Endothelial cell (in vitro differentiated cells): ENCODE measurements at places on chromosomes 7 and 10.

DNA sequence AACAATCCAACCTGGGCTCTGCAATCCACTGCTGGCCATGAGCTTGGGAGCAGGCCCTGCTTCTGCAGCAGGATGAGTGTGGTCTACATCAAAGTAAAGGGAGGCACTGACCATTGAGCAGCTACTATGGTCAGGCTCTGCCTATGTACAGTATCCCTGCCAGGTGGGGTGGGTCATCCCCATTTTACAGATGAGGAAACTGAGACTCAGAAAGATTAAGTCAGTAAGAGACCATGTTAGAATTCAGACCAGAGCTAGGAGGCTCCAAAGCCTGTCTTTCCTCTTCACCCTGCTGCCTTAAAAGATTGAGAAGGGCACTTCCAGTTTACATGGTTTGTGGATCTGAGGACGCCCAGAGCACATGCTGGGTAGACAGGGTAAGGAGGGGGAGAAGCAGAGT, 27.1 kb upstream of the CDH23 start:
- no peak overlapping the region for H3K4me3 ChIP-seq
- peaks cover 6% of the 10 kb centered on the region for H3K27me3 ChIP-seq
- H3K27ac ChIP-seq: no peak overlapping the region
- H3K4me1 ChIP-seq: peaks cover 6% of the 10 kb centered on the region
- no peak for DNase-seq

GRCh38 chr7:2834748-2835441, 9.2 kb downstream of the GNA12 start:
- H3K36me3 ChIP-seq: peaks cover 33% of the 10 kb centered on the region
- no peak for DNase-seq
- peaks cover 75% of the 10 kb centered on the region for H3K4me1 ChIP-seq
- H3K27me3 ChIP-seq: peaks cover 2% of the 10 kb centered on the region
- peak overlapping the region; percentile 86 for H3K27ac ChIP-seq

DNA sequence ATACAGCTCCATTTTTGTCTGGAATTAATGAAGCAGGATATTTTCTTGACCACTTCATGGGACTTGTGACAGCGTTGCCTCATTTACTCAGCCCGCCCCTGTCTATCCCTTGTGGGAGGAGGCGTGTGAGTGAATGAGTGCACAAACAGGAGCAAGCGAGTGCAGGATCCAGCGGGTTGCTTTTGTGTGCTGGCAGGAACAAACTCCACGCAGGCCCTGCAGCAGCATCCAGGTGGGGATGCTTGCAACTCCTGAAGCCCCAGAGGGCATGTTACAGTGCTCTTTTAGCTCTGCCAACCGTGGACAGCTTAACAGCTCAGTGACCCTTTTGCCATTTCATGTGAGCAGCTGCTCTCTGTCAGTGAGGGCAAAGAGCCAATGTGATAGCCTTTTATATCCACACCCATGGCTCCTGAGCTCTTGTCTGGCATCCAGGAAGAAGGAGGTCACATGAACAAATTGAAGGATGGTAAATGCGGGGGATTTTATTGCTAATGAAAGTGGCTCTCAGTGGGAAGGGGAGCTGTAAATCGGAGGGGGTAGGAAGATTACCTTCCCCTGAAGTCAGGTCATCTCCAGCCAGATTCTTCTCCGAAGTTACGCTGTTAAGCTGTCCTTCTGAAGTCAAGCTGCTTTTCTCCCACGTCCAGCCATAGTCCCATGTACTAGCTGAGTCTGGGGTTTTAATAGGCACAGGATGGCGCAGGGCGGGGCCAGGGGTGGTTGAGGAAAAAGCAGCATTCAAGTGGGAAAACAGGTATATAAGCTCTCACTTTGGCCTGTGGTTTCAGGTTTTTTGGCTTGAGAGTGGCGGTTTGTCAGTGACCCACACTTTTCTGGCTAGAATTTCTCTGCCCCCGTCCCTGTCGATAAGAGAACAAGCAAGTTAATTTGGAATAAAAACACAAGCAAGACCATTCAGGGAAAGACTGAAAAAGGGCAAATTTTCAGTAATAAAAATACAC, 714.7 kb upstream of the MBL2 start:
- no peak overlapping the region for H3K27ac ChIP-seq
- peaks cover 20% of the 10 kb centered on the region for H3K36me3 ChIP-seq
- H3K4me3 ChIP-seq: no peak overlapping the region
- H3K27me3 ChIP-seq: peaks cover 8% of the 10 kb centered on the region
- no peaks in the 10 kb centered on the region for H3K4me1 ChIP-seq
- no peak for DNase-seq

DNA sequence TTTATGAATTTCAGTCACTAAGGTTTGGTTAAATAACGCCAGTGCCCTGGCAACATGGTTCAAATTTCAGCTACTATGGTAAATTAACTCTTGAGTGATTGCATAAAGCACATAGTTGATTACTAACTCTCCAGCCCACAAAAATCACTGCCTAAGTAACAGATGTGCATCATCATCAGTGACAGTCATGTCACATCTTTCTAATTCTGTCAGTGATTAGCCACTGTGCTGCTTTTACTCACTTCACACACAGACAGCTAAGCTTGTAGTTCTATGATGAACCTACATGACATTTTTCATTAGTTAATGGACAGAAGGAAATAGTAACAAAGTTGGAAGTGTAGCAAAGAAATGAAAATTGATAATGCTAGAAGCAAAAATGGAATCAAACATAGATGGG, 108.9 kb downstream of the DNAH11 start:
- H3K4me1 ChIP-seq: no peaks in the 10 kb centered on the region
- H3K27ac ChIP-seq: no peak overlapping the region
- DNase-seq: no peak
- no peaks in the 10 kb centered on the region for H3K36me3 ChIP-seq

GRCh38 chr7:142992427-142992826, 30.3 kb upstream of the KEL start:
- H3K4me1 ChIP-seq: no peaks in the 10 kb centered on the region
- DNase-seq: no peak
- no peaks in the 10 kb centered on the region for H3K27me3 ChIP-seq
- H3K4me3 ChIP-seq: no peak overlapping the region
- H3K27ac ChIP-seq: no peak overlapping the region

DNA sequence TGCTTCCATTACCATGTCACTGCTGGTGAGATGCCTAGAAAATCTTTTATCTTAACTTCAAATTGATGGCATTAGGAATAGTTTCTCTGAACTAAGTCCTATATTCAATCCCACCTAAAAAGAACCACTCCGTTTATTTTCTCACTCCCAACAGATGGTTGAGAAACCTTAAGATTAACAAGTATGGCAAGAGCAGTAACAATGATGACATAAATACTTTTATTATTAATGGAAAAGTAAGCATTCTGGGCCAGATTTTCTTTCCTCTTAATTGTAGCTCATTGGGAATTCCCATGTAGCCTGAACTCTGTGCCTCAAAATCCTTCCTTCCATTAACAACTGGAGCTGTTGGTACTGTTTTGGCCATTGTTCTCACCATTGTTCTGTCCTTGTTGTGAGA, 21.1 kb upstream of the FAM13C start:
- no peak overlapping the region for H3K27ac ChIP-seq
- H3K36me3 ChIP-seq: no peaks in the 10 kb centered on the region
- DNase-seq: no peak
- peaks cover 6% of the 10 kb centered on the region for H3K4me1 ChIP-seq
- H3K4me3 ChIP-seq: no peak overlapping the region

GRCh38 chr7:151135866-151136843, 31.3 kb downstream of the GBX1 start:
- peaks cover 42% of the 10 kb centered on the region for H3K36me3 ChIP-seq
- H3K27ac ChIP-seq: no peak overlapping the region
- peaks cover 38% of the 10 kb centered on the region for H3K27me3 ChIP-seq
- peak overlapping the region; percentile 16 for H3K4me3 ChIP-seq

- DNase-seq: no peak
- H3K4me1 ChIP-seq: no peaks in the 10 kb centered on the region
- H3K27ac ChIP-seq: no peak overlapping the region
These were observed 424.3 kb downstream of the KIF20B start for GRCh38 chr10:90125456-90126255.

DNA sequence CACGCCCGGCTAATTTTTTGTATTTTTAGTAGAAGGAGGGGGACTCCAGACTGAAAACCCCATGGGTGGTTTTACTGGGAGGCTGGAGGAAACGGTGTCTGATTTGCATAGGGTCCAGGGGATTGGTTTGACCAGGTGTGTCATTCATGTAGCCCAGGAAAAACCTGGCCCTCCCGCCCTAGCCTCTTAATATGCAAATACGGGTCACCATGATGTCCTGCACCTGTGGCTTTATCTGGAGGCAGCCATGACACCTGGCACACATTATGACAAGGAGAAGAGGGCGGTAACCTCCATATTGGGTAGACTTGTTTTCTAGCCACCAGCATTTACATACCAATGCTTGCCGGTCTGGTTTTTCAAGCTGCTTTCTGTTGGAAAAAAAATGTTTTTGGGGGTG, 68.0 kb downstream of the TRIL start:
- no peak for DNase-seq
- peaks cover 8% of the 10 kb centered on the region for H3K4me1 ChIP-seq
- H3K36me3 ChIP-seq: no peaks in the 10 kb centered on the region
- no peaks in the 10 kb centered on the region for H3K27me3 ChIP-seq

DNA sequence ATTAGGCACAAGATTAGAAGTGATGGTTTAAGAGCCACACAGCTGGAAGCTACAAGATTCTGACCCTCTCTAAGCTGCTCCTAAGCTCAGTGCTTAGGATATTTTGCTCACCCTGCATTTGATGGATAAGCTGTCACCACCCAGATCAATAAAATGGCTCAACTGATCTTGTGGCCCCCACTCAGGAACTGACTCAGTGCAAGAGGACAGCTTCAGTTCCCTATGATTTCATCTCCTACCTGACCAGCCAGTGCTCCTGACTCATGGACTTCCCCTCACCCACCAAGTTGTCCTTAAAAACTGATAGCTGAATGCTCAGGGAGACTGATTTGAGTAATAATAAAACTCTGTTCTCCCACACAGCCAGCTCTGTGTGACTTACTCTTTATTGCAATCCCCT, 833.8 kb downstream of the GRID1 start:
- peaks cover 7% of the 10 kb centered on the region for H3K4me1 ChIP-seq
- no peak overlapping the region for H3K27ac ChIP-seq
- H3K4me3 ChIP-seq: no peak overlapping the region
- peaks cover 3% of the 10 kb centered on the region for H3K27me3 ChIP-seq

DNA sequence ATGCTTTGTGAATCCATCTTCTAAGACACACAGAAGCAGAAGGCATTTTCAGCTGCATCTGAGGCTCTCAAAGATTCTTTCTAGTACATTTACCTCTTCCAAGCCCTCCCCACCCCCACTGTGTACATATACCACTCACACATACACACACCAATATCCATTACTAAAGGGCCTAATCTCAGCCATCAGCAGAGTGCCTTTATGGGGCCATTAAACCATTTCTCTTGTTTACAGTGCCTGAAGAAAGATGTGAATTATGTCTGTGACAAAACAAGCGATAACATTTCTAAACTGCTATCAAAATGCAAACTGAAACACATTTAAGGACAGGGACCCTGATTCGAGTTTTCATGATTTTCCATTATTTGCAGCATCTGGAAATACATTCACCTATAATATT, 40.0 kb downstream of the ETV1 start:
- H3K4me3 ChIP-seq: no peak overlapping the region
- H3K36me3 ChIP-seq: no peaks in the 10 kb centered on the region
- H3K27me3 ChIP-seq: no peaks in the 10 kb centered on the region
- no peak for DNase-seq
- peaks cover 11% of the 10 kb centered on the region for H3K4me1 ChIP-seq
- H3K27ac ChIP-seq: no peak overlapping the region

- DNase-seq: no peak
- no peaks in the 10 kb centered on the region for H3K27me3 ChIP-seq
- H3K27ac ChIP-seq: no peak overlapping the region
- H3K4me3 ChIP-seq: no peak overlapping the region
These were observed 15.6 kb downstream of the ARHGAP21 start for GRCh38 chr10:24708081-24708480.

DNA sequence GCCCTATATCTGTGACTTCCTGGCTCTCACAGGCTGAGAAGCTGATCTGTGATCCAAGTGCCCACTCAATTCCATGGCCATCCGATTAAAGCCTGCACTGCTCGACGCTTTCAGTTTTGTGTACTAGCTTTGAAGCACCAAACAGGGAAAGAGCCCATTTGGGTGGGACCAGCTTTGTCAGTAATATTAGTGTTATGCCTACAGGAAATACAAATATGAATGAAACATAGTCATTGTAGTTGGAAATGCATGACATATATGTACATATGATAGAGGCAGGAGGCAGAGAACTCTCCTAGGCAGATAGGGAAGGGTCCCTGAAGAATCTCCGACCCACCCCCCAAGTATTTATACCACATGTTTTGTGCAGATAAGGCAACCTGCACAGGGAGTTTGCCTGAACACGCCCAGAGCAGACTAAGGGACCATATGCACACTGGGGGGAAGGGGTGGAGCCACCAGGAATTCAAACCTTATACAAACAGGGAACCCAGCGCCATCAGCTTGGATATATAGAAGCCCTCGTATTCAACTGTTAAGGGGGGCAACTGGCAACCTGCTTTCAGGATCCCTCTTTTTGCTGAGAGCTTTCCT, 653.2 kb downstream of the PARD3 start:
- H3K27me3 ChIP-seq: peaks cover 4% of the 10 kb centered on the region
- H3K4me3 ChIP-seq: no peak overlapping the region
- H3K27ac ChIP-seq: no peak overlapping the region
- DNase-seq: no peak

- no peaks in the 10 kb centered on the region for H3K36me3 ChIP-seq
- no peak overlapping the region for H3K27ac ChIP-seq
- no peaks in the 10 kb centered on the region for H3K27me3 ChIP-seq
- no peak overlapping the region for H3K4me3 ChIP-seq
These were observed 57.9 kb upstream of the ITGB1 start for GRCh38 chr10:33015761-33016547.

- peaks cover 10% of the 10 kb centered on the region for H3K36me3 ChIP-seq
- no peak for DNase-seq
- no peak overlapping the region for H3K4me3 ChIP-seq
- H3K27me3 ChIP-seq: peaks cover 1% of the 10 kb centered on the region
These were observed 49.3 kb downstream of the FBXL13 start for GRCh38 chr7:103025341-103025740.

DNA sequence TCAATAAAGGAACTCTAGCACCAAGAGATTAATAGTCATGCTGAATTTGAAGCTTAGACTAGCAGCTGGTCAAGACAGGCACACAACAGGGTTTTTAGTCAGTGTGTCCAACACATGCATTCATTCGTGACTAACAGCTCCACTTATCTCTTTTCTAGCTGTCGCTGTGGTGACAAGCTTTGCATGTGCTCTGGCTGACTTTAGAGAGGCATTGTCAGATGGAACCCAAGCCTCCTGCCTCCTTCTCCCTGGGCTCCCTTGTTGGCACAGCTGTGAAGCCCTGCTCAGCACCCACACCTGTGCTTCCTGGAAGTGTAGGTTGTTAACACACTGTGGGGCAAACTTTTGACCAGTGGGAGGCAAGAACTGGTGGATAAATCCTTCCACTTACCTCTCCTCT, 9.8 kb upstream of the AGK start:
- no peak overlapping the region for H3K4me3 ChIP-seq
- no peaks in the 10 kb centered on the region for H3K36me3 ChIP-seq
- H3K4me1 ChIP-seq: no peaks in the 10 kb centered on the region
- no peak overlapping the region for H3K27ac ChIP-seq

- no peaks in the 10 kb centered on the region for H3K4me1 ChIP-seq
- no peak for DNase-seq
- no peaks in the 10 kb centered on the region for H3K36me3 ChIP-seq
- H3K4me3 ChIP-seq: no peak overlapping the region
These were observed 375.8 kb downstream of the HGF start for GRCh38 chr7:81394029-81394428.

GRCh38 chr10:82289945-82290344, 415.0 kb downstream of the NRG3 start:
- H3K36me3 ChIP-seq: no peaks in the 10 kb centered on the region
- DNase-seq: no peak
- no peaks in the 10 kb centered on the region for H3K27me3 ChIP-seq
